Urothelium cell line (cell line): ENCODE measurements at places on chromosomes 4 and X.

GRCh38 chrX:116246261-116246660 is 75.7 kb downstream of the AGTR2 start:
- no peak for DNase-seq

- no peak for DNase-seq
These were observed 156.3 kb upstream of the RAI2 start for GRCh38 chrX:18017411-18017810.

DNA sequence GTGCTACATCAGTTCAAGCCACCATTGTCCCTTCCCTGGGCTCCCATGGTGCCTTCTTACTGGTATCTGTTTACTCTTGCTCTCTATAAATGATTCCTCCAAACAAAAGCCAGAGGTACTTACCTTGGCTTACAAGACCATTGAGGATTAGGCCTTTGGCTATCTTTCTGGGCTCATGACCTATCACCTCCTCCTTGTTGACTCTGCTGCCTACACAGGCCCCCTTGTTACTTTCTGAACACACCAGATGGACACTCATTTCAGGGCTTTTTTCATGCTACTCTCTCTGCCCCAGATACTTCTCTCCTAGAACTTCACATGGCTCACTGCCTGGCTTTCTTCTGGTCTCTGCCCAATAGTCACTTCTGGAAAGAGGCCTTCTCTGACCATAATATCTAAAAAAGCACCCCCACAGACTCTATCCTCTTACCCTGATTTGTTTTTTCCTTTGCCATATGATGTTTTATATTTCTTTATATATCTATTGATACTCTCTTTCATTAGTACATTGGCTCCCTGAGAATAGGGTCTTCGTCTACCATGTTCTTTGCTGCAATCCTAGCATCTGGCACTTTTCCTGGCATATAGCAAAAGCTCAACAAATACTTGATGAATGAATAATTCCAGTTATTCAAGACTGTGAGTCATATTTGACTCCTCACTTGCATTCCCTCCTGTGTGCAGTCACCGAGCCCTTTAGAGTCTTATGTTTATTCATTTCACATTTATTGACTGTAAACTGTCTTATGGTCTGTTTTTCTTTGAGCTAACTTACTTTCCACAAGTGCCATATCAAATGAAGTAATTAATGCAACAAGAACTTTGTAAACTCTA is 27.1 kb upstream of the TAPT1 start:
- DNase-seq, result peak; percentile 47

DNA sequence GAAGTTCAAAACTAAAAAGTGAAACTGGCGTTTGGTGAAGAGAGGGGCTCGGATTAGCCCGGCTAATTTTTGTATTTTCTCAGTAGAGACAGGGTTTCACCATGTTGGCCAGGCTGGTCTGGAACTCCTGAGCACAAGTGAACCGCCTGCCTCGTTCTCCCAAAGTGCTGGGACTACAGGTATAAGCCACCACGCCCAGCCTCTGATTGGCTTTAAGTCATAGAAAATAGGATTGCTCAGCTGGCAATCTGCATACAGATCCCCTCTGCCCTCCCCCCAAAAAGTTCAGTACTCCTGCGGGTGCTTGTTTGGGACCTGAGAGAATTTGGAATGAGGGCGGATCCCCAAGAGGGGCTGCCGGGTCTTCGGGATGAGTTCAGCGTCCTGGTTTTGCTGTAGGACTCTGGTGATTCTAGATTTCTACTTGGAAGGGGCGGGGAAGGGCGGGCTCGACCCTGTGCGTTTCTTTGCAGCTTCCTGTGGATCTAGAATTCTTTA is 537 bp upstream of the PRKX start:
- DNase-seq, result no peak

GRCh38 chr4:147799986-147800555 is 68.2 kb downstream of the ARHGAP10 start:
- no peak for DNase-seq

- DNase-seq, result no peak
These were observed 76.2 kb upstream of the TEX13D start for GRCh38 chrX:124256216-124256615.

DNA sequence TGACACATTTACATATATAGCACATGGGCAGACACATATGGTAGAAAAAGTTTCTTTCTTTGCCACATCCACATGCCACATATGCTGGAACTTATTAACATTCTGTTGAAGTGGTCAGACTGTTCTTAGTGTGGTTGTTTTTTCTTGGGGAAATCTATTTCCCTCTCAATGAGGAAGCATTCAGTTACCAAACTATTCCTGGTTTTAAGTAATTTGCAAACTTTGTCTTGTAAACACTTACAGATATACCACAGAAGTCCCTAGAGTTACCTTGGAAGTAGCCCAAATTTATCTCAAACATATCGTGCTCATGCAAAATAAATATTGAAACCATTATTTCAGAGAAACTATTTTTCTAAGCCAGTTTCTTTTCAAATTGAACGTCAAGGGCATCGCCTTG is 625.5 kb upstream of the INTU start:
- no peak for DNase-seq

DNA sequence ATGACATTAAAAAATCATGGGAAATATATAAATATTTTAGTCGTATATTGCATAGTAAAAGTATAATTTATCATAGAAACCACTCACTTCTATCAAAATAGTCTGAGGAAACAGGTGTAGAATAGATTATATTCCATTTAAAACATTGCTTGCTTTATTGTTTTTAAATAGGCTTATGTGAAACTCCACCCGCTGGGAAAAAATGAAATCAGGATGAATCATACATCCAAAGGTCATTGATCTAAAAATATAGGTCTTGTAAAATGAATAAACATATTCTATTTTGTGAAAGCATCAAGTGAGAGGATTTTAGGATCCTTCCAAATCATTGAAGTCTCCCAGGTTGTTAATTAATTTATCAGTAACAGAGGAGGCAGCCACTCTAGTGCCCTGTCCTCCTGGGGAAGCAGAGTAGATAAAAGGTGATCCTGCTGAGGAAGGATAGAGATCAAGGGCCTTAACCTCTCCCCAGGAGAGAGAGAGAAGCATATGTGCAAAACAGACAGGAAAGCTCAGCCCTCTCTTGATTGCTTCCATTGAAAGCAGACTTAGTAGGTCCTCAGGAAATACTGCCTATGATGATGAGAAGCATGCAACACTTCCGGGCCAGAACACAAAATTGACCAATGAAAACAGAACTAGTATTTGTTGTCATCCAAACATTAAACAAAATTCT is 96.8 kb upstream of the MAP9 start:
- no peak for DNase-seq

- DNase-seq, result no peak
These were observed 26.7 kb upstream of the RBM47 start for GRCh38 chr4:40656201-40656863.

DNA sequence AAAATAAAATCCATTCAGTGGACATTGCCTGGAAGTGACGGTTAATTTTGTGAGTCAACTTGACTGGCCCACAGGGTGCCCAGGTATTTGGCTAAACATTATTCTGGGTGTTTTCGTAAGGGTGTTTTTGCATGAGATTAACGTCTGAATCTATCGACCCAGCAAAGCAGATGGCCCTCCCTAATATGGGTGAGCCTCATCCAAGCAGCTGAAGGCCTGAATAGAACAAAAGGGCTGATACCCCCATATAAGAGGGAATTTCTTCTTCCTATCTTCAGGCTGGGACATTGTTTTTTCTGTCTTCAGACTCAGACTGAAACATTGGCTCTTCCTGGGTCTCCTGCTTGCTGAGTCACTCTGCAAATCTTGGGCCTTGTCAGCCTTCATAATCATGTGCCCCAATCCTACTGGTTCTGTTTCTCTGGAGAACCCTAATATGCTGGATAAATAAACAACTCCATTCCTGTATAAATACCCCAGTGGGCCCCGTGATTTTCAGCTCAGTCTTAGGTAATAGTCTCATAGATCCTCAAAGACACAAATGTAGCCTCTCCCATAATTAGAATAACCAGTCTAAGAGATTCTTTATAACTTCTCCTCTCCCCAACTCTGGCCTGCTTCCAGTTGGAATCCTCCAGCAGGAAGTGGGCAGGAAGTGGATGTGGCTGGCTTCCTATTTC is 33.1 kb upstream of the DDX3X start:
- DNase-seq, result no peak

GRCh38 chr4:65738134-65738533 is 67.8 kb upstream of the EPHA5 start:
- no peak for DNase-seq

GRCh38 chrX:130300010-130300282 is 31.2 kb upstream of the ZNF280C start:
- no peak for DNase-seq

GRCh38 chrX:23694606-23695005 is 27.3 kb downstream of the PRDX4 start:
- peak; percentile 20 for DNase-seq

DNA sequence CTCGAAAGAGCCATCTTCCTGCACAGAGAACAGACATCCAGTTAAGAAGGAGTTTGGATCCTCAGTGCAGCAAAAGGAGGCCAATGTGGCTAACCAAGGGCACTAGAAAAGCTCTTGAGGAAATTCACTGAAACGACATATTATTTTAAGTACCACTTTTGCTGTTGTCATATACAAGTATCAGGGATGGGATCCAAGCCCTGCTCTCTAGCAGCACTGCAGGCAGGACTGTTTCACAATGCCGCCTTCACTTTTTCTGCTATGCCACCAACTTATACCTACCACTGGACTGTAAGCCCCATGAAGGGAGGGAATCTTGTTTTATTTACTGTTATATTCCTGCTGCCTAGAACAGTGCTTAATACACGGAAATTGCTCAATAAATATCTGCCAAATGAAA is 299.0 kb downstream of the NR3C2 start:
- DNase-seq, result no peak

DNA sequence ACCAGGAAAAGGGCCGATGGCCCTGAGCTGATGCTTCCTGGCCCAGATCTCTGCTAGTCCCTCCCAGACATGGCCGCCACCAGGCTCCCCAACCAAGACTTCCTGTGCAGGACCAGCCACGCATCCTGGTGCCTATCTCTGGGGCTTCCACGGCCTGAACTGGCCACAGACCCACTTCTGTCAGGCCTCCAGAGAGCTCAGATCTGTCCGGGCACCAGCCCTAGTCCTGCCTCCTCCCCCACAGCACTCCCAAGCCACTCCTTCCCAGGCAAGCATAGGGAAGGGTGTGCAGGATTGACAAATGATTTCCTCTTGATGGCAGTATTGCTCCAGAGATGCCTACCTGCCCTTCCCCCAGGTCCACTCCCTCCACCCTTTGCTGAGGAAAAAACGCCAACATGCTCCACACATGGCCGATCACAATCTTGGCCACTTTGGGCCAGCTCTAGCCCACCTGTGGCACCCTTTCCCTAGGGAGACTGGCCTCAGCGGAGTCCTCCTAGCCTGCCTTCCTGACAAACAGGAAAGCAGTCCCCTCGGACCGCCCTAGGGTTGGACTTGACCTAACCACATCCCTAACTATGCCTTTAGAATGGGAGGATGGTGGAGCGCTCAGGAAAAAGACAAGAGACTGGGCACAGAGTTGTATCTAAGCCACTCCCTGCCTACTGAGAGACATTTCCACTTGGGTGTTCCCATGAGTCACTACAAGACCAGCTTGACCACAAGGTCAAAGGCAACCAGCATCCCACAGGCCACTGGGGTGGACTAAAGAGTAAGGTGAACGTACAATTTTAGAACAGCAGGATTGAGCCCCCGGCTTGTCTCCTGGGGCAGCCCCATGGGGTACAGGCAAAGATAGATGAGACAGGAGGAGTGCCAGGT is 277.5 kb upstream of the AGTR2 start:
- peak; percentile 18 for DNase-seq

- no peak for DNase-seq
These were observed 142.1 kb downstream of the APBB2 start for GRCh38 chr4:41072021-41072777.

- DNase-seq, result no peak
These were observed 417.6 kb upstream of the TENM3 start for GRCh38 chr4:181825564-181825963.

GRCh38 chr4:83268491-83268890 is 16.1 kb downstream of the COQ2 start:
- DNase-seq, result no peak

DNA sequence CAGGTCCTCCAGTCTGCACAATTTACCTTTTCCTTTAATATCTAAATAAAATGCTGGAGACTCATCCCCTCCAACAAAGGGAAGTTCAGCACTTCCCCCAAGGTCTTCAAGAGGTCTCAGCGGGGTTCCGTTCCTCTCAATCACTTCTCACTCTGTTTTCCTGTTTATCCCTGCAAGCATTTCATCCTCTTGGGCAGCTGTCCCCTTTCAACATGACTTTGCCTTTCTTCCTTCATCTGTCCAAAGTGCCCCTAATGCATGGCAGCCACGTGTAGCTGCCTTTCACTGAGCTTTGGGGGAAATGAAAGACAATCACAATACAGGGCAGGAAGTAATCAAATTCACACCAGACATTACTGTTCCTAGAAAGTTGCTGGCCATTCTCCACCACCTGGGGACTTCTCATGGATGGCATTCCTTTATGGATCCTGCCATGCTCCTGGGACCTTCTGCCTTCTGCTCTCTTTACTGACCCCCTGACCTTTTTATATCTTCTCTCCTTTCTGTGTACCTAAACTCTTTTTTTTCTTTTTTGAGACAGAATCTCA is 79.7 kb upstream of the USP9X start:
- DNase-seq, result no peak

DNA sequence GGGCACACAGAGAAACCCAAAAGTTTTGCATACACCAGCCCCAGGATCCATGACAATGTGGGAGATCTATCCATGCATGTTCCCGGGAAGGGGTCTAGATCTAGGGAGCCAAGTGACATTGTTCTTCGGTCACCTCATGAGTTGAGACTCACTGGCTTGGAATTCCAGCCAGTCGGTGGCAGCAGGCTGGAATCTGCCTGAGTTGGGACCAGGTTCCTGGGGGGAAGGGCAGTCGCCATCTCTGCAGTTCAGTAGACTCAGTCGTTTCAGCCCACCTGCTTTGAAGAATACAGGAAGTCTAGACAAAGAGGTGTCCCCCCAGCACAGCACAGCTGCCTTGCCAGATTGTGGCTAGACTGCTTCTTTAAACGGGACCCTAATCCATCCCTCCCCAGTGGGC is 46.0 kb upstream of the PBDC1 start:
- DNase-seq, result no peak

GRCh38 chr4:29046186-29046585 is 1674.0 kb upstream of the PCDH7 start:
- no peak for DNase-seq

DNA sequence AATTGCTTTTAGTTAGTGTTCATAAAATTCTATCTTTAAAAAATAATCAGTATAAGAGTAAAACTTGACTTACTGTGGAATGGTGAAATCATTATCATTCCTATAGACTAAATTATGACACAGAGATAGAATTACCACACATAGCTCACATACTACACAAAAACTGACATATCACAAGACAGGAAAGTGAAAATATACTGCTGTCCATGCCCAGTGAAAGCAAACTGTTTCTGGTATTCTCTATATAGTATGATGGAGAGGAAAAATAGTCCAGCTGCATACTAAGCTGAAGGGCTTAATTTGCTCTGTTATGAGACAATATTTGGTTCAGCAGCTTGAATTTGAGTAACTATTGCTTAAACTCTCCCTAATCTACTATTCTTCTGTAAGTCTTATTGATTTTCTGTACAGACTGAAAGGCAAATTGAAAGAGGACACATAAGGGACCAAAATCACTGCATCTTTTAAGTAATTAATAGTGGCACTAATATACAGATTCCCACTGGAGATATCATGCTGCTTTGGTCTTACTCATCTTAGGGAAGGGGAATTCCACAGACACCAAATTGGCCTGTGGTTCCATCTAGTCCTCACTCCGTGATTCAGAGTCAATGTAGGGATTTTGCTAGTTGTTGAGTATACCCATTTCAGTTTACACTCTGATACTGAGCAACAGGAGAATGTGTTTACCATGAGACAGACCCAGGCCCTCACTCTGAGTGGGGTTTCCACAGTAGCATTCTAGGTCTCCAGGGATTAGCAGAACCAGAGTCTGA is 47.4 kb upstream of the AGA start:
- DNase-seq, result no peak
